ENCODE measurements at places on chromosomes 6 and 20. TPM values are rescaled to one million over a fixed set of nuclear protein-coding genes. Genes with fewer than 3 reads are reported as not detected.

The HLA-F gene
- total RNA-seq = 1.3 TPM

The SNAP25 gene
- total RNA-seq = 9.6 TPM

The PRIM2 gene
- total RNA-seq = 37.7 TPM

The ATP5F1E gene
- 23.2 TPM for total RNA-seq

The MCCD1 gene
- total RNA-seq = not detected

The SLA2 gene
- total RNA-seq = not detected

The CALHM4 gene
- not detected for total RNA-seq

The CPNE5 gene
- 0.15 TPM for total RNA-seq

The MAPK14 gene
- 78.8 TPM for total RNA-seq

The DEFB132 gene
- total RNA-seq = not detected

The ANGPT4 gene
- total RNA-seq = not detected

The SLC17A3 gene
- not detected for total RNA-seq

The SALL4 gene
- 0.15 TPM for total RNA-seq

The SAMD3 gene
- 5.1 TPM for total RNA-seq

The CLPSL1 gene
- total RNA-seq = not detected

The PDYN gene
- total RNA-seq = not detected

The TMEM74B gene
- not detected for total RNA-seq

The DSTN gene
- 219 TPM for total RNA-seq

The SYTL3 gene
- total RNA-seq = 4.9 TPM

The LPA gene
- total RNA-seq = not detected

The TRIM10 gene
- not detected for total RNA-seq

The LY6G6F gene
- total RNA-seq = not detected

The ARHGAP40 gene
- not detected for total RNA-seq

The PARD6B gene
- total RNA-seq = 0.66 TPM

The LRRC73 gene
- total RNA-seq = 0.50 TPM

The AIF1 gene
- not detected for total RNA-seq

The TSBP1 gene
- total RNA-seq = not detected

The GLP1R gene
- total RNA-seq = not detected

The CABLES2 gene
- 1.0 TPM for total RNA-seq

The ADTRP gene
- total RNA-seq = 2.3 TPM

The GNRH2 gene
- 0.50 TPM for total RNA-seq

The FLOT1 gene
- total RNA-seq = 122 TPM

The VWA7 gene
- total RNA-seq = 0.50 TPM

The GPR6 gene
- not detected for total RNA-seq

The IL17F gene
- not detected for total RNA-seq

The CFAP206 gene
- 0.50 TPM for total RNA-seq

The FRMD1 gene
- not detected for total RNA-seq

The SLC22A7 gene
- not detected for total RNA-seq

The DNAH8 gene
- 0.44 TPM for total RNA-seq

The RCAN2 gene
- 2.2 TPM for total RNA-seq

The SRMS gene
- not detected for total RNA-seq

The NCOA5 gene
- 9.1 TPM for total RNA-seq

The MCM3 gene
- total RNA-seq = 16.5 TPM

The UST gene
- total RNA-seq = 18.2 TPM

The PNPLA1 gene
- total RNA-seq = not detected

The IMPG1 gene
- total RNA-seq = not detected

The HSPA1L gene
- total RNA-seq = 1.5 TPM

The NTSR1 gene
- total RNA-seq = 0.66 TPM

The PRDM1 gene
- 2.8 TPM for total RNA-seq

The ENPP5 gene
- total RNA-seq = 0.17 TPM

The PEX7 gene
- 12.7 TPM for total RNA-seq

Measured in smooth muscle cell of trachea (primary cell).